SK-N-SH (cell line): ENCODE measurements at places on chromosomes 6 and 20.

DNA sequence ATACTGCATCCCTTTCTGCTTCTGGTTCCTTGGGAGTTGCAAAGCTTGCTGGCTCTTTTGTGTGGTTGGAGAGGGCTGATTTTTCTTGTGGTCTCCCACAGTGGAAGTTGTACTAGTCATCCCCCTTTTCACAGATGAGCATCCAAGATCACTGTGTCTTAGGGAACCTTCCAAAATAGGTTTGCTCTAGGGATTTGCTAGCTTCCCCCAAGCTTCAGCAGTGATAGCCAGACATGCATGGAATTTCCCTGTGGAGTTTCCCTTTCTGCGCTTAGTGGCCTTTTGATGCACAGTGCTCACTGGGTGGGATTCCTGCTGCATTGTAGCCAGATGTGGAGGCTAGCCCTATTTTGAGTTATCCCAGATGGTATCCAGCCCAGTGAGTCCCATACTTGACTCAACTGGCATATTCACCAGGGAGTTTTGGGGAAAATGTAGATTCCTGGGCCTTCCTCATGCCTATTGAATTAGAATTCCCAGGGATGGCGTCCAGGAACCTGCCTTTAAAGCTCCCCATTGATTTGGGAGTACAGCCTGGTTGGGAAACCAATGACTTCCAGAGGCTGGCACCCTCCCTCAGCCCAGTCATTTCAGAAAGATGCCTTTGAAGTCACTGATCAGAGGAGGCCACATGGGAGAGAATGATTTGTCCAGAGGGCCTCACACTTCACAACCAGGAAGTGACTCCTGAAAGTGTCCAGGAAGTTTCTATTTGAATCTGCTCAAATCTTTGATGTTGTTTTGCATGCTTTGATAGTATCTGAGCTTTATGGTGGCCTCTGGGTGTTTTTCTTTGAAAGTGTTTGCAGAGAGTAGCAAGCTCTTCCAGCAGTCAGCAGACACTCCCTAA lies 25.9 kb downstream of the PPARD start:
- DNase-seq = no peak

GRCh38 chr20:47500554-47500953 lies 1.1 kb upstream of the NCOA3 start:
- DNase-seq = no peak

GRCh38 chr6:81735756-81736380 lies 16.6 kb downstream of the TENT5A start:
- no peak for DNase-seq

GRCh38 chr6:158064725-158065251 lies 83.1 kb downstream of the SYNJ2 start:
- no peak for DNase-seq

DNA sequence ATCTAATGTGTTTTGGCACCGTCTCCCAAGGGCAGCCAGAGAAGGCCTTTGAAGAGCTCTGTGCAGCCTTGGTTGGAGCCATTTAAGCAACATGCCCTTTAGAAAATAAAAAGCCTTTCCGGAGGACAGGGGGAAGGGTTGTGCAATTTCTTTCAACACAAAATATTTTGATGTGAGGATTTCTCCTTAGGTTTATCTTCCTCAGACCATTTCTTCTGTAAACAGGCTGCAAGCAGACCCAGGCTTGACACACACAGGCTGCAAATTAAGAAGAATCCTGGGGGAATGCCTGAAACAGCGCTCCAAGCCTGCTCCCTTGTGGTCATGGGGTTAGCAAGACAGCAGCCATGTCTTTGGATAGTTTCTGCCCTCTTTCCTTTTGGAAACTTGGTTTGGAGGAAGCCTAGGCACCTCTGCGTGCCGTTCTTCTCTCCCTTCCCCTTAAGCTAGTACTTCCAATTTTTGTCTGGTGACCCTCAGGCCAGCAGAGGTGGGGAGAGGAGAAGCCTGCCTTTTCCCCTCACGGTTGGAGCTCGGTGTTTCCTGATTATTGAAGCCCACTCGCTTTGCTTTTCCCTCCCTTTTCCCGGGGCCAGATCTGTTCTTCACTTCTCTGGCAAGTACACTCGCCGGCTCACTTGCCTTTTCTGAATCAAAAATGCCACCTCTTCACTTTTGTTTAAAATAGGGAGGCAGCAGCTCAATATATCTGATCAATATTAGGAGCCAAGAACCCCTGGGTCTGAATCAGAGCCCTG lies 39.6 kb upstream of the NOX3 start:
- DNase-seq = peak; percentile 17

GRCh38 chr6:5274231-5274630 lies 12.9 kb downstream of the FARS2 start:
- DNase-seq = no peak

DNA sequence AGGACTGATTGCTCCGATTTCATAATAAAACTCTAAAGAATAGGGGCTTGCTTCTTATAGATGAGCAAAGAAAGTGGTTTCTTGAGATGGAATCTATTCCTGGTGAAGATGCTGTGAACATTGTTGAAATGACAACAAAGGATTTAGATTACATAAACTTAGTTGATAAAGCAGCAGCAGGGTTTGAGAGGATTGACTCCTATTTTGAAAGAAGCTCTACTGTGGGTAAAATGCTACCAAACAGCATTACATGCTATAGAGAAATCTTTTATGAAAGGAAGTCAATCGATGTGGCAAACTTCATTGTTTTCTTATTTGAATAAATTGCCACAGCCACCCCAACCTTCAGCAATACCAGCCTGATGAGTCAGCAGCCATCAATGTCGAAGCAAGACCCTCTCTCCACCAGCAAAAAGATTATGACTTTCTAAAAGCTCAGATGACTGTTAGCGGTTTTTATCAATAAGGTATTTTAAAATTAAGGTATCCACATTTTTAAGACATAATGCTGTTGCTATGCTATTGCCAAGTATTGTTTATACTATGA lies 12.7 kb upstream of the MTRF1L start:
- no peak for DNase-seq

- DNase-seq = no peak
Observed at GRCh38 chr6:18976091-18976490, 588.9 kb downstream of the RNF144B start.

GRCh38 chr6:165096868-165097267 lies 212.5 kb downstream of the C6orf118 start:
- DNase-seq = no peak

DNA sequence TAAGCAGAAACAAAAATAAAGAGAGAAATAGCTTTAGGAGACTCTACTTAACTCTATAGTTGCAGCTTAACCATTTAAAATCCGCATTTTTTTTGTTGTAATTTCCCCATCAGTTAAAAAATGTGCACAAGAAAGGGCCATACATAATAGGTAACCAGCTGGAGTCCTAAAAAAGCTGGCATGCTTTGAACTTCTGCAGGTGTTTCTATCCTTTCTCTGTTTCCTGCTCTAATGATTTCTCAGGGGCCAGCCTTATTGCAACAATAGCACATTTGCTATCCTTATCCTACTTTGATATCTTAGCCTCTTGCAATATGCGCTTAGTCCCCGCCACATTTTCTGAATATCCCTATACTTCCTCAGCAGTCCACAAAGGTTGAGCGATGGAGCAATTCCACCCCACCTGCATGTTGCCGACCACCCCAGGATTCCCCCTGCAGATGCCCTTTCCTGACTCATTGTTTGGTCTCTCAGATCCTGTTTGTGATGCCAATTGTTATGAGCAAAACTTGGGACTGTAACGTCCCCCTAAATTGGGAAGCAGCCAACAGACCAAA lies 48.5 kb downstream of the TRIM27 start:
- DNase-seq = no peak

DNA sequence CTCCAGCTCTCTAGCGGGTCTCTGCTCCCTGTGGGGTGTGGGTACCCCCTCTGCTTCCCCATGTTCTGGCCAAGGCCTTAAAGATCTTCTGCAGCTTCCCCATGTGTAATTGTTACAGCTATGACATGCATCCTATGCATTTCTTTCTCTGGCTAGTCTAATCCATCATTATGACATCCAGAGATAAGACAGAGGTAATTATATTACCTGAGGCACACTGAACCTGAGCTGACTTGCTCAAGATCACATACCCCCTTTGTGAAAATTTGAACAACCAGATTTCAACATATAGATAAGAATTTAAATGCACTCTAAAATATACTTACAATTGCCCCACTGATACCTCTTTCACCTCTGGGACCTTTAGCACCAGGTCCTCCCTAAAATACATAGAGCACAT lies 102.4 kb downstream of the COL12A1 start:
- no peak for DNase-seq

- no peak for DNase-seq
Observed at GRCh38 chr6:133254552-133255228, 13.5 kb downstream of the EYA4 start.

DNA sequence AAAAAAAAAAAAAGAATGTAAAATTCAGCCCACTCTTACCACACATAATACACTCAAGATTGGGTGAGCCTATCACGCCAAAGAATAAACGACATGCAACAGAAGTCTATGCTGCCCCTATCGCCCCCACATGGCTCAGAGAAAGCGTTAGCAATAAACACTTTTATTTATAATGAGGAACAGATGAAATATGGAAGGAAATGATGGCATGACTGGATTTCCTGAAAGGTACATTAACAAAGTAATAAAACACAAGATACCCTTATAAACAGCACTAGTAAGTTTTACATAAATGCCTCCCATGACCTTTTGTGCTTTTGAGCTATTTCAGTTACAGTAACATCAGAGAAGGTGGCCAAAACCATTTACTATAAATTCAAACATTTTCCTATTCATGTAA lies 71.4 kb upstream of the SCAF8 start:
- DNase-seq = no peak

DNA sequence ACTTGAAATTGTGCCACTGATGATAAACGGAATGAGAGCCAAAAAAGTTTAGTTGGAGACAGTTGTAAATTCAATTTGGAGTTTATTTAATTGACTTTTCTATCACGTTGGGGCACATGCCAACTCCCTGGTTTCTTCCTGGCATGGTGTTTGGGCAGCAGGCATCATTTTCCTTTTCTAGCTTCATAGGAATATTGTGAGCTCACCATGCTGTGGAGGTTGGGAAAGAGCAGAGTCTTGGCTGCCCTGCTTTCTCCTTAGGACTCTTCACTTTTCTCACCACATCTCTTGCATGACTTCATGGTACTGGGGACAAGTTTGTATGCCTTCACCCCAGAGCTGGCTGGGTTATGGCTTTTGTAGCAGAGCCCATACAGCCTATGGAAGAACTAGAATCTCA lies 6.4 kb downstream of the SCAND1 start:
- no peak for DNase-seq

- DNase-seq = no peak
Observed at GRCh38 chr6:112415366-112415765, 68.2 kb downstream of the RFPL4B start.

DNA sequence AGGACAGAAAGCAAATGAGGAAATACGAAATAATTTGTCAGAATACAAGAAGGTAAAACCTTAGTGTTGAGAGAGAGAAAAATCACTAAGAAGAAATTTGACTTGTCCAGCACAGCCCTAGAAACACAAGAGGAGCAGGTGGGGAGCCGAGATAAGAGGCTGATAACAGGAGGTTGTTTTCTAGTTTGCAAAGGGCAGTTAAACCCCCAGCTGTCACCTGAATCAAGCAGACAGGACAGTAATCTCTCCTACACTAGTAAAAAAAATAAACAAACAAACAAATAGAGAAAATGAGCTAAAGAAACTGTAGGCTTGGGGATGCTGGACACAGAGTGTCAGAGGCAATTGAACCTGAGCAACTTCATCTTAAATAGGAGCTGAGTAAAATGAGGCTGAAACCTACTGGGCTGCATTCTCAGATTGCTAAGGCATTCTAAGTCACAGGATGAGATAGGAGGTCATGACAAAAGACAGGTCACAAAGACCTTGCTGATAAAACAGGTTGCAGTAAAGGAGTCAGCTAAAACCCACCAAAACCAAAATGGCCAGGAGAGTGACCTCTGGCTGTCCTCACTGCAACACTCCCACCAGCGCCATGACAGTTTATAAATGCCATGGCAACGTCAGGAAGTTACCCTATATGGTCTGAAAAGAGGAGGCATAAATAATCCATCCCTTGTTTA lies 40.4 kb downstream of the FAM184A start:
- no peak for DNase-seq

- DNase-seq = no peak
Observed at GRCh38 chr6:104401926-104402325, 457.8 kb downstream of the HACE1 start.

GRCh38 chr6:48141975-48142374 lies 31.0 kb upstream of the PTCHD4 start:
- no peak for DNase-seq

DNA sequence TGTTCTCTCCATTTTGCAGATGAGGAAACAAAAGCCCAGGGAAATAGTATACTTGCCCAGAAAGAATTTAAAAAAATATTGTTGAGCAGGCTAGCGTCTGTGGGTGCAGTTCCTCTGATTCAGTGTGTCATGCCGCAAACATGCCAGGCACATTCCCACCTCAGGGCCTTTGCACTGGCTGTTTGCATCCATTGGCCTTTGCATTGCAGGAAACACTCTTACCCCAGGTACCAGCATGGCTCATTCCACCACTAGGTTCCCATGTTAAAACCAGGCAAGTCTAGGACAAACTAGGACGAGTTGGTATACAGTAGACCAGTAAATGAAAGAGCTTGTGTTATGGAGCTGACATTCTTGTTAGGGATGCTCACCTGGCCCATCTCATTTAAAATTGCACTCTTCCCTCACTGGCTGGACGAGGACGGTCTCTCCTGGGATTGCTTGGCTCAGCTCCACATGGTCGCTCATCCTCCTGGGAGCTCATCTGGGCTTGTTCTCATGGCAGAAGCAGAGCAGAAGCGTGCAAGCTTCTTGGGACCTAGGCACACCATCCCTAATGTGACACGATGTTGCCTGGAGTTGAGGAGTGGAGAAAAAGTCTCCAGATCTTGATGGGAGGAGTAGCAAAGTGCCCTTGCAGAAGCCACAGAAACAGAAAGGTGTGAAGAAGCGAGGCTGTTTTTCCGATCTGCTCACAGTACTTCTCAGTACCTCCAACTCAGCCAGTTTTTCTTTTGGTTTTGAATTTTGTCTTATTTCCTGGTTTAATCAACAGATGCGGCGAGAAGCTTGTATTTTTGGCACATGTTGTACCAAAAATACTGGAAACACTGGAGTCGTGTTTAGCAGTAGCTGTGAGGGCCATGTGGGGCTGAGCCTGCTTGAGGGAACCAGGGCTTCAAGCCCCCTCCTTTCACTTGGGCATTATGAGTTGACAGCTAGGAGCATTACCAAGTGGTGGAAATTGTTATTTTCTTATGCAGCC lies 13.9 kb downstream of the ZNF831 start:
- no peak for DNase-seq

DNA sequence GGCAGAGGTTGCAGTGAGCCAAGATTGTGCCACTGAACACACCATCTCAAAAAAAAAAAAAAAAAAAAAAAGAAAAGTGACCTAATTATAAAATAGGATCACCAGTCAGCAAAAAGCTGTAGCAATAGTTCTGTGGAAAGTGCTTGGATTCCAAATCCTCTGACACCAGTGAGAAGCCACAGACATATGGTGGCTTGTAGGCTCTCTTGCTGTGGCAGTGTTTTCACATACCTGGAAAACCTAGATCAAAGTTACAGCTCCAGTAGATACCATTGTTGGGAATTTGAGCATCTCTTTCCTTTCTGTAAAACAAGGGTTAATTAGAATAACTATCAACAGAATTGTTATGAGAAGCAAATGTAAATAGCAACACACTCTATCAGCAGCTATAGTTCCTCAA lies 4.1 kb downstream of the CCDC170 start:
- no peak for DNase-seq

GRCh38 chr6:18931086-18931485 lies 543.9 kb downstream of the RNF144B start:
- no peak for DNase-seq
